Body of pancreas (tissue), 4 donors: ENCODE measurements at places on chromosomes 13 and 19.

DNA sequence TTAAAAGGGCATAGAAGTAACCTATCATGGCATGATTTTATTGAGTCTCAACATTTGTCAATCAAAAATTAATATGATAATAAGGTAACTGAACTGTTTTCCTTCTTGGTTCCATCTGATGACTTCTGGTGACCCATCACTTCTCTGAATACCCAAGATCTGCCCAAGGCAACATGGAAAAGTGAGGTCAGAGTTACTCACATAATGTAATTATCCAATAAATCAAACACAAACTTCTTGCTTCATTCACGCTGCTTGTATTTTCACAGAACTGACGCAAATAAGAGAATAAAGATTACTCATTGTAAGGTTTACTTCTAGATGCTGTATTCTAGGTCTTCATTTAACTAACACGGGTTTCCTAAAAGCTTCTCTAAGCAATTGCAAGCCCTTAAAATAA is 361.6 kb downstream of the RBM26 start:
- H3K4me1 ChIP-seq = no peaks in the 10 kb centered on the region
- no peak overlapping the region for H3K27ac ChIP-seq
- DNase-seq = no peak
- H3K36me3 ChIP-seq = no peaks in the 10 kb centered on the region

DNA sequence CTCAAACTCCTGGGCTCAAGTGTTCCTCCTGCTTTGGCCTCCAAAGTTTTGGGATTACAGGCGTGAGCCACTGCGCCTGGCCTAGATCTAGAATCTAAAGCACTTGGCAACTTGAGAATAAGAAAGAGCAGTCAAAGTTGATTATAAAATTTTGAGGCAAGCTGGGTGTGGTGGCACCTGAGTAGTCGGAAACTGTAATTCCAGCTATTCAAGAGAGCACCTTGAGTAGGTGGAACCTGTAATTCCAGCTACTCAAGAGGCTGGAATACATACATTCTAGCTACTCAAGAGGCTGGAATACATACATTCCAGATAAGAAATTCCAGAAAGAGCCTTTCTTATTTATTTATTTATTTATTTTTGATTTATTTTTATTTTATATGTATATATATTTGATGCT is 8.3 kb upstream of the NAA16 start:
- no peaks in the 10 kb centered on the region for H3K27me3 ChIP-seq
- H3K27ac ChIP-seq = no peak overlapping the region
- no peaks in the 10 kb centered on the region for H3K36me3 ChIP-seq
- peaks cover 17% of the 10 kb centered on the region for H3K4me1 ChIP-seq
- no peak for DNase-seq
- H3K4me3 ChIP-seq = no peak overlapping the region

DNA sequence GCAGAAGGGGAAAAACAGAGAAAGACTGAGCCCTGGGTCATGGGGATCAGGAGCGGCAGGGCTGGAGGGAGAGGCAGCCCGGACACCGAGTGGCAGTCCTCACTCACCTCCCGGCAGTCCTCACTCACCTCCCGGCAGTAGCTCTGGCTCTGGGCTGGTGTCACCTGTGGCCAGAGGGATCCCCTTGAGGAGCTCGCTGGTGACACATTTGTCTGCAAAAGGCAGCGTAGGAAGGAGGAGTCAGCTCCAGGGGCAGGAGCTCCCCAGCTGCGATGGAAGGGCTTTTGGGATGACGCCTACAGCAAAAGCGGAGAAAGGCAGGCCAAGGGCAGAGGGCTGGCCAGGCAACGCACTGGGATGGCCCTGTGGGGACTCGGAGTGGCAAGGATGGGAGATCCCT is 739 bp downstream of the EIF3G start:
- peaks cover 13% of the 10 kb centered on the region for H3K36me3 ChIP-seq
- no peak for DNase-seq
- no peak overlapping the region for H3K27ac ChIP-seq
- peaks cover 11% of the 10 kb centered on the region for H3K4me1 ChIP-seq
- no peaks in the 10 kb centered on the region for H3K27me3 ChIP-seq

DNA sequence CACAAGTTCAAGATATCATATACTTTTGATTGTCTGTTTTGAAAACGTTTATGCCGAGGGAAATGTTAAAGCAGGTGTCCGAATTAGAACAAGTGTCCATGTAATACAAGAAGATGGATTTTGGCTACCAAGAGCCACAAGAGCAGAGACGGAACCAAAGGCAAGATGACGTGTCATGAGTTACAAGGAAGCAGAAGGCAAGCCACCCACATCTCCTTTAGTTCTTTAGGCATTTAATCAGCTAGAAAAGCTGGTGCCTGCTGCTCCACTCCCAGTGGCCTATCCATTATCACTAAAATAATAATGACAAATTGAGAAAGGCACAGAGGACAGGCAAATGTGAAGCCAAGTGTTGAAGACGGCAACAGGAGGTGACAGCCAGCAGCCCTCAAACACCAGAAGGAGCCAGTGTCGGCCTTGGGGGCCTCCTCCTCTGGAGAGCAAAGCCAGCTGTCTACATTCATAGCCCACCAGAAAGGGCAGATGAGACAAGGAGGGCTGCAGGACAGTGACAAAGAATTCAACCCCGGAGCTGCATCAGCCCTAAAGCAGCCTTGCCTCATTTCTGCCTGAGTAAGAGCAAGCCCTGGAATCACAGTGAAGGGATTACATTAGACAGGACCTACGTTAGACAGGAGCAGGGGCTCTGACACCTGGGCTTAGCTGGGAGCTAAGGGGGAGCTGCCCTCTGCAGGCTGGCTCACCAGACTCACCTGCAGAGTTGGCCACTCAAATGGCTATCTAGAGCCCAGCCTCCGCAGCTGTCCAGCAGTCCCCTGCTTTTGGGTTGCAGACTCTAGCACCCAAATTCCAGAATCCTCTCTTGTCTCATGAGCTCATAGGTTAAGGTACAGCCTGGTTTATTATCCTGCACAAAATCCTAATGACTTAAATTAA is 569.9 kb downstream of the UQCRFS1 start:
- no peaks in the 10 kb centered on the region for H3K36me3 ChIP-seq
- H3K4me3 ChIP-seq = no peak overlapping the region
- peak overlapping the region; percentile 70 for H3K27ac ChIP-seq
- DNase-seq = peak; percentile 19
- H3K4me1 ChIP-seq = peaks cover 41% of the 10 kb centered on the region
- H3K27me3 ChIP-seq = no peaks in the 10 kb centered on the region

DNA sequence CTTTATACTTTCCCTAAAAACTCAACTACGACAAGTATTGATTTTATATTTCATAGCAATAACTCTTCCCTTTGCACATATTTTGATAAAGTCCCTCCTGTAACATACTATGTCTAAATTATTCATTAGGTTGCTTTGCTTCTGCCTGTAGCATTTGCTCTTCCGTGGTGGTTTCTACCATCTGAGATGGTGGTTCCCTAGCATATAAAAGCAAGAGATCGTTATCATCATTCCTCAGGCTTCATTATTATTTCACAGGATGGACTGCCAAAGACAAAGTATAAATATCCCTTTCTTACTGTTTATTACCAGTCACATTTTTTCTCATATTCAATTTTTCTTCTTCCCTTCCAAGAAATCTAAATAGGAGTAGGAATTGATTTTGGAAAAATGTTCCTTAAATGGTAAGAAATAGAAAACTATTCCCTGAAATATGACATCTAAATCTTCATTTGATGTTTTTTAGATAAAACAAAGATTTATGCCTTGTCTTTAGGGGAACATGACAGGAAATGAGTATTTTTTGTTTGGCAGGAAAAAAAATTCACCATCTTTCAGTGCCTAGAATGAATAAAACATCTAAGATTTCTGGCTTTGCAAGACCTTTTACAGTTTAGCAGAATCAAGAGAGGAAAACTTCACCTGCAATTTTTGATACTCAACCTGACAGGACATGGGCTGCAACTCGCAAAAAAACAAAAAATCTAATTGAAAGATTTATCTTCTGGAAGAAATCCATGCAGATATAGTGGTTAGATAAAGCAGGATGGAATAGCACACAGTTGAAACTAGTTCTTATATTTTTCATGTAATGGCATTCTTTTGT is 340.0 kb downstream of the SPRY2 start:
- H3K27ac ChIP-seq = no peak overlapping the region
- no peak for DNase-seq
- H3K4me1 ChIP-seq = no peaks in the 10 kb centered on the region
- no peak overlapping the region for H3K4me3 ChIP-seq

GRCh38 chr19:33114312-33114711 is 17.6 kb upstream of the WDR88 start:
- DNase-seq = peak; percentile 42
- no peak overlapping the region for H3K4me3 ChIP-seq
- H3K36me3 ChIP-seq = peaks cover 27% of the 10 kb centered on the region
- no peak overlapping the region for H3K27ac ChIP-seq

DNA sequence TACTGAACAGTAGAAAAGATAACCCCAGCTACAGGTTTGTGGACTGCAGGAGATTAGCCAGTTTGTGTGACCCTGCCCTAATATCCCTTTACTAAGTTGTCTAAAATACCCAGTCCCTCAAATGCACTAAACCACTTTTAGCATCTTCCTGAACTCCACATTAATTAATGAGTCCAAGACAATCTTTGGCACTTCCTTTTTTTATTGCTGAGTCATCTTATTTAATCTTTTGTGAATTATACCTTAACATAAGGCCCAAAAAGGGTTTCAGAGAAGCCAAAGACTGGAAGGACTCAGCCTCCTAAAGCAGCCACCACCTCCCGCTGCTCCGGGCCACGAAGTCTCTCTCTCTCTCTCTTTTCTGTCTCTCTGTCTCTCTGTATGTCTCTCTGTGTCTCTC is 48.8 kb upstream of the PDCD5 start:
- H3K27ac ChIP-seq = no peak overlapping the region
- no peak for DNase-seq
- H3K27me3 ChIP-seq = no peaks in the 10 kb centered on the region
- H3K4me3 ChIP-seq = no peak overlapping the region

- peak overlapping the region; percentile 14 for H3K27ac ChIP-seq
- H3K4me3 ChIP-seq = no peak overlapping the region
- H3K27me3 ChIP-seq = no peaks in the 10 kb centered on the region
- H3K4me1 ChIP-seq = peaks cover 37% of the 10 kb centered on the region
- H3K36me3 ChIP-seq = no peaks in the 10 kb centered on the region
Observed at GRCh38 chr19:45075301-45076028, 813 bp downstream of the ZNF296 start.

DNA sequence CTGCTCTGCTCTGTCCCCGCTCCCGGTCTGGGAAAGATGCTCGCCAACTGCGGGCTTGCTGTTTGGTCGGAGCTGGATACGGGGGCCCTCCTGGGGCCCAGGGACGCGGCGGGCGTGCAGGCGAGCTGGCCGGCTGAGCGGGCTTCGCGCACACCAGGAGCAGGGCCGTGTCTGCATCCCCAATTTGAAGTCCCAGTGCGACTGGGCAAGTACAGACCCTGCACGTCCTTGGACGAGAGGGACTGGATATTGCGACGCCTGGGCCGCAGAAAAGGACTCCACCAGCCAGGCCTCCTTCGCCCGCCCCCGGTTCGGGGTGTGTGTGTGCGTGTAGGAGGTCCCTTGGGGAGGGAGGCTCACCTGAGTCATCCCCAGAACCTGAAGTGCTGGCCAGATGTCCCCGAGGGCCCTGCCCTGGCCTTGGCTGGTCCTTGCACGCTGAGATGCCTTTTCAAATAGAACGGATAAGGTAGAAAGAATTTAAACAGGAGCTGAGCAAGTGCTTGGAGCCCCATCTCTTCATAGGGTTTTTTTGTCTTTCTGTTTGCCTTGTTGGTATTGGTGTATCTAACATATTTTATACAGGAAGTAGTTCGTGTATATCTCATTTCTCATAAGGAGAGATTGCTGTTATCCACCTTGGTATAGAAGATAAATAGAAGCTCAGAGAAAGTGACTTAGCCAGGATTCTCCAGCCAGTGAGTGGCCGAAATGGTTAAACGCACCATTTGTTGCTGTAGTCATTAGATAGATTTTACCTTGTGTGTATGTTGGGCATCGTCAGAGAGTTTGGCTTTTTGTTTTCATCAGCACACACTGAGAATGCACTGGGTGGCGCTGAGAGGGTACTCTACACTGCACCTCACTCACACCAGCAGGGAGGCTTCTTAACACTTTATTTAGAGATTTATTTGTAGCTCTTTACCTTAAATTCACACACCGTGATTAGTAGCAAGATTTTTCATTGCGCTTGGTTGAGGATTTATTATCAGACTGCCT is 1.1 kb downstream of the NAXD start:
- peak overlapping the region; percentile 93 for H3K4me3 ChIP-seq
- H3K27ac ChIP-seq = peak overlapping the region; percentile 97
- peak; percentile 64 for DNase-seq
- peaks cover 35% of the 10 kb centered on the region for H3K4me1 ChIP-seq

GRCh38 chr13:38888309-38888708 is 102.3 kb downstream of the STOML3 start:
- no peak overlapping the region for H3K27ac ChIP-seq
- no peak for DNase-seq
- H3K27me3 ChIP-seq = no peaks in the 10 kb centered on the region
- no peak overlapping the region for H3K4me3 ChIP-seq

DNA sequence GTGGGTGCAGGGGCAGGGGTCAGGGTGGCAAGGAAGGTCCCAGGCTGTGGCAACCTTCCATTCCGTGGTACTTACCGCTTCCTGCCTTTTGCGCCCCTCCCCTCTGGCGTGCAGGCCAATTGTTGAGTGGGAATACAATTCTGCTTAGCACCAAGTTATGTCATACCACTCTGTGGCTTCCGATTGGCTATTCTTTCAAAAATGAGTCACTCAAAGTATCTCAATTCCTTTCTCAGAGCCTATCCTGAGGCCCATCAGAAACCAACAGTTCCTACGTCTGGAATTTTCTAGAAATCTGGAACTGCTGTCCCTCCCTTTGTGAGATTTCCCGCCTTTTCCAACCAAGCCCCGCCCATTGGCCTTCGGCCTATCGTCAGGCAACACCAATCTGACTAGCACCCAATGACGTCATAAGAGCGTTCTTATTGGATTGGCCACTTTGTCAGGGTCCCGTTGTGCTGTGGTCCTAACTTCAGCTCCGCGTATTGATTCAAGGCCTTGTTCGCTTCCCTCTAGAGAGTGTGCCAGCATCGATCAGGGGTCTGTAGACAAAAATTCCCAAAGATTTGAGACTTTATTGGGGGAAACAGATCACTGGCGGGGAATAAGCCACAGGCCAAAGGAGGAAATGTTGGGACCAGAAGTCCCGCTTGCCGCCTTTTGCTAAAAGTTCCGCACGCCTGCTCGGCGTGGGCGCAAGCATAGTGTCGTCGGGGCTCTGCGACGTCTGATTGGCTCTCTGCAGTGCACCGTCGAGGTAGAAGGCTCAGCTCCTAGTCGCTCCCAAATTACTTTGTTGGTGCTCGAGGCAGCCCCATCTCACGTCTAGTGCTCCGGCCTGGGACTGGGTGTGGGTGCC is 11.7 kb downstream of the NTN5 start:
- no peaks in the 10 kb centered on the region for H3K27me3 ChIP-seq
- no peak overlapping the region for H3K4me3 ChIP-seq
- peak overlapping the region; percentile 15 for H3K27ac ChIP-seq
- peaks cover 11% of the 10 kb centered on the region for H3K4me1 ChIP-seq
- DNase-seq = peak; percentile 90

GRCh38 chr13:42189061-42189460 is 82.9 kb upstream of the AKAP11 start:
- no peak for DNase-seq
- no peaks in the 10 kb centered on the region for H3K27me3 ChIP-seq
- H3K36me3 ChIP-seq = no peaks in the 10 kb centered on the region
